ENCODE measurements at places on chromosomes 3 and 15.

DNA sequence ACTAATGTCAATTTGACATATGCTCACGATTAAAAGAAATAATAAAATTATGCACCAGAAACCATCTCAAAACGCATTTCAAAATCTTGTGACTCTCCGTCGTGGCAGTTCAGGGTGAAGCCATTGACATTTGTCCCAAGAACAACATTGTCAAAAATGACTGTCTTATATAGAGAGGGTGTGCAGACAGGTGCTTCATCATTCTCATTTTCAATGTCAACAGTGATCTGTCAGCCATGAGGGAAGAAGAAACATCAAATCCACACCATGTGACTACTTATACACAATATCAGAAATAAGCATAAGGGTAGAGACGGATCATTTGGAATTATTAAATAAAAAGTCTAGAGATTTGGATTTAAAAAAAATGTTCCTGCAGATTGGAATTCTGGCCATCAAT is 65.1 kb upstream of the C3orf49 start:
- no peak for DNase-seq

- no peak for DNase-seq
Measured at GRCh38 chr3:72487946-72488737, 360.1 kb downstream of the SHQ1 start.

GRCh38 chr15:91289324-91289723 is 189.3 kb downstream of the SV2B start:
- DNase-seq = no peak

DNA sequence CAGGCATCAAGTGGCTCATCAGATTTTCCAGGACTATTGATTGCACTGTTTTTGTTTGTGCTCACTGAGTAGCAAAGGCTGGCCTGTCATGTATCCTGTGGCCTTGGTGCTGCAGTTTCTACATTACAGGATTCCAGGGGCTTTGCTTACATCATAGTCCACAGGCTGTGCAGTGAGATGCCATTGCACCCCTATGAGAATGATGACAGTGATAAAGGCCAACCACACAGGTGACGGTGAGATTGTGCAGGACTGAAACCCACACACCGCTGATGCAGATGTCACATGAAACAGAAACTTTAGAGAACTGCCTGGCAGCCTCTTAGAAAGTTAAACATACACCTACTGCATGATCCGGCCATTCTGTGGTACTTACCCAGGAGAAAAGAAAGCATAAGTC is 195.0 kb upstream of the UBE3A start:
- DNase-seq = no peak

GRCh38 chr3:99929745-99930139 is 112.1 kb downstream of the CMSS1 start:
- no peak for DNase-seq

GRCh38 chr3:112531358-112531781 is 30.4 kb downstream of the ATG3 start:
- peak; percentile 52 for DNase-seq

DNA sequence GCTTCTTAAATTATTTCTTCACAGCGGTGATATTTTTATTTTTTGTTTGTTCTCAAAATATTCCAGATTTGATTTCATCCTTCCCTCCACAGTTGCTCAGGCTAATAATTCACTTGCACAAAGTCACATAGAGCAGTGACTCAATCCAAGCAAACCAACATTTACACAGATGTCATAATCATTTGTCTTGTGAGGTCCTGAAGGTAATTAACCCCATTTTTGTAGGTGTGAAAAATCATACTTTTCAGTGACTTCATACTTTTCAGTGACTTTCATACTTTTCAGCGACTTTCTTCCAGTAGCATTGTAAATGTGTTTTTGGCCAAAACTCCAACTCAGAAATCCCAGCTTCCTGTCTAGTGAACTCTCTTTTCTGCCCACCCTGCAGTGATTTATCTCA is 32.1 kb downstream of the CD200 start:
- DNase-seq = no peak

DNA sequence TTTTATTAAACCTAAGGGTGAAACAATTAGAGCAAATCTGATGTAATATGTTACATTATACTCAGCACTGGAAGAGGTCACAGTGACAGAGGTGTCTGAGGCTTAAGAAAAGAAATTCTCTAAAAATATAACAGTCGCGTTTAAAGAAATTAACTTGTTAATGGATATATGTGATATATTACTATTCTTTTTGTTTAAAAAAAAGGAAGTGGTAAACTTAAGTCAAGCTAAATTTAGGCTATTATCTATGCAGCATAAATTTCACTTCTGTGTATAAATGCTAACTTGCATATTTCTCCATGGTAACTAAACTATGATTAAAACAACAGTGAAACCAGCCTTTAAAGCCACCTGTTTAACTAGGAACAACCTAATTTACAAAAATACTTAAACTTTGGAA is 191.3 kb downstream of the FOXP1 start:
- DNase-seq = peak; percentile 21

DNA sequence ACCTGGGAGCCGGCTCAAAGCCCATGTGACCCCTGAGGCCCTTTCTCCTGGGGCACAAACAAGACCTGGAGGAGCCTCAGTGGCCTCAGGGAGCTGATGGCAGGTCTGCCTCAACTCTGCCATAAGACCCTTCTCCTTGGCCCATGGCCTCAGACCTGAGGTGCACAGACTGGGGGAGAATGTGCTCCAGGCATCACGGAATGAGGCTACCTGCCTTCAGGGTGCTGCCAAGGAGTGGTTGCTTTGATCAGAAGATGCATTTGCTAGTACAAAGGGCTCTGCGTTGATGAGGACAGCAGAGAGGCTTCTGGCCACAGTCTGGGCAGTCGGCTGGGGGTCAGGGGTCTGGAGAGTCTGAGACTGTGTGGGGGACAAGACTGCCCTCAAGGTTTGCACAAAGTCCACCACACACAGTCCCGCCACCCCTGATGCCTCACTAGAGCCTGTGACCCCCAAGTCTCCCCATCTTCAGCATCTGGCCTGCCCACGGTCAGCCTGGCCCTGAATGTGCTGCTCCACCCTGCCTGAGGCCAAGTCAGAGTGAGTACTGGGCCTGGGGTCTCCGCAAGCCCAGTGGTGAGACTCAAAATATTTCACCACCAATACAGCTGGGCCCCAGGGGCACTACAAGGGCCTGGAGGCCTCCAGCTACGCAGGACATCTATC is 26.6 kb downstream of the ALDH1L1 start:
- DNase-seq = no peak

GRCh38 chr15:33402600-33402999 is 91.8 kb downstream of the RYR3 start:
- no peak for DNase-seq

DNA sequence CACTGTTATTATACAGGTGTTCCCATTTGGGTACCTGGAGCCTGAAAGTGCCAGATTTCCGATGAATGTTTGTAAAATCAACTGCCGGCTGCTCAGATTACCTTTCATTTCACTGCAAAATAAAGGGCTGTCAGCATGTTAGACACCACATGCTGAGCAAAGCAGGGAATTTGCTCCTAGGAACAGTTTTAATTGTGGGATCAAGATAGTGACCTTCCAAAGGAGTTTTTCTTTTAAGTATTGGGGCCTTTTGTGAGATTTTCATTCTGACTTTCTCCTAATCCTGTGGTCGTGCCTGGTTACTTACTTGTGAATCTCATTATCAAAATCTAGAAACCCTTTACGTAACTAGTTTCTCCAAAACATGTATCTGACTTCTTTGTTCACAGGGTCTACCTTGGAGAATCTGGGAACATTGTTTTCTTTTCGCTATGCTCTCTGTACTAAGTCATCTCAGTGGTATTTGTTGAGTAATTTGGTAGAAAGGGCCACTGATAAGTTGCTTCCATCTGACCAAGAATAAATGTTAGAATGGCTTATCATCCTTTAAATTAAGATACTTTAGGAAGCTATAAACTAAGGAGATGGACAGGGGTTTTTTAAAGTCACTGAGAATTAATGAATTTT is 40.8 kb upstream of the LRTM1 start:
- no peak for DNase-seq

- no peak for DNase-seq
Measured at GRCh38 chr15:39367596-39367995, 213.3 kb upstream of the THBS1 start.

- no peak for DNase-seq
Measured at GRCh38 chr3:72996121-72996472, 514 bp upstream of the PPP4R2 start.

DNA sequence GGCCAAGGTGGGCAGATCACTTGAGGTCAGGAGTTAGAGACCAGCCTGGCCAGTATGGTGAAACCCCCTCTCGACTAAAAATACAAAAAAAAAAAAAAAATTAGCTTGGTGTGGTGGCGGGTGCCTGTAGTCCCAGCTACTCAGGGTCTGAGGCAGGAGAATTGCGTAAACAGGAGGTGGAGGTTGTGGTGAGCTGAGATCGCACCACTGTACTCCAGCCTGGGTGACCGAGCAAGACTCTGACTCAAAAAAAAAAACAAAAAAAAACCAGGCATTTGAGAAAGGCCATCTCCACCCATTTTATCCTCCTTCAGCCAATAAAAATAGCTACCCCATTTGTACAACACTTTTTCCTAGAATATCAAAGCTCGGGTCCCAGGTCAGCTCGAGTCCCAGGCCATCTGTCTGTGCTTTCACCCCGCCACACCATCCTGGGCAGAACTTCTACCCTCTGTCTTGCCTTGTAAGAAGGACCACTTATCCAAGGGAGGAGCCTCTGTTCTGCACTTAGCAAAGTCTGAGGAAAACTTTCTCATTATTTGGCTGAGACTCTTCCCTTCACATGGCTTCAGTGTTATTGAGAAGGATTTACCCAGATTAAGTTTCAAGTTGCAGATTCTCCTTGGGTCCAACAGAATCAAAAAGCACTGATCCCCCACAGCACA is 99.1 kb downstream of the MESD start:
- DNase-seq = no peak

DNA sequence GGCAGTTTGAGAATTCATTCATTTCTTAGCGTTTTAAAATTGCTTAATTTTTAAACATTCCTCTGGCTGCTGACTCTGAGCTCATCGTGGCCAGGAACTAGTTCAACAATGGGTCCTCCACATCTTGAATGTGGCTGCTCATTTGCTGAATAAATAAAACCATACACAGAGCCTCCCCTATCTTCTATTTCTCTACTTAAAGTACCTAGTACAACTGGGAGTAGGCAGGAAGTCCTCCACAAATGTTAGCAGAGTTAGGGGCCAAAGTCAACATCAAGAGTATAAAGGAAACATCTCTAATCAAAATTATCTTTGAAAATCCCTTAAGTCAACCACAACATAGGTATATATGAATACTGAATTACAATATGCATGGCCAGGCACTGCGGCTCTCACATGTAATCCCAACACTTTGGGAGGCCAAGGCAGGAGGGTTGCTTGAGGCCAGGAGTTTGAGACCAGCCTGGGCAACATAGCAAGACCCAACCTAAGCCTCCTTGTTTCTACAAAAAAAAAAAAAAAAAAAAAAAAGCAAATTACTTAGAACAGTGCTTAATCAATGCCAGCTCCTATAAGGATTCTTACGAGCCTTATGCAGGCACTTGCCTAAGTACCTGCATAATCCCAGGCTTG is 57.5 kb upstream of the LMOD3 start:
- no peak for DNase-seq

DNA sequence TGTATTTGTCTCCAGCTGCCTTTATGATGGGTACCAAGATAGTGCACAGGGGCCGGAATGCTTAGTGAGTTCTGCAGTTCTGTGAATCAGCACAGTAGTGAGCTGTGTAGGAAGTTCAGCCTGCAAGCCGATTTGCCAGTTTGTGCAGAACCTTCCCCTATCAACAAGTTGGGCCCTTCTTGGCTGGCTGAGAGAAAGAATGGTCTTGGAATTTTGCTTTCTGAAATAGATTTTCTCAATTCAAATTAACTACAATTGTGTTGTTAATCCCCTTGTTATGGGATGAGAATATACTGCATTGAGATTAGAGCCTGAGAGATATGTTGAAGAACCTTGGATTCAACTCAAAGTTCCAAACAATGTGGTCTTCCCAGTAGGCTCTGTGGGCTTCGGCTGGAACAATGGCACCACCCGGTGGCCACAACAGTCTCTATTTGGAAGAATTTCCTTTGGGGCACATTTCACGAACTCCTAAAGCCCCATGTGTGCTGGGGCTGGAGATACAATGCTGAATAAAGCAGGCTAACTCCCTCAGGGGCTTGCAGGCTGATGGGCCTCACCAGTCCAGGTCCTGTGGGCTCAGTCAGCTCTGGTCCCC is 59.1 kb downstream of the TRIM42 start:
- DNase-seq = no peak

GRCh38 chr3:61535826-61536225 is 25.5 kb upstream of the PTPRG start:
- no peak for DNase-seq

DNA sequence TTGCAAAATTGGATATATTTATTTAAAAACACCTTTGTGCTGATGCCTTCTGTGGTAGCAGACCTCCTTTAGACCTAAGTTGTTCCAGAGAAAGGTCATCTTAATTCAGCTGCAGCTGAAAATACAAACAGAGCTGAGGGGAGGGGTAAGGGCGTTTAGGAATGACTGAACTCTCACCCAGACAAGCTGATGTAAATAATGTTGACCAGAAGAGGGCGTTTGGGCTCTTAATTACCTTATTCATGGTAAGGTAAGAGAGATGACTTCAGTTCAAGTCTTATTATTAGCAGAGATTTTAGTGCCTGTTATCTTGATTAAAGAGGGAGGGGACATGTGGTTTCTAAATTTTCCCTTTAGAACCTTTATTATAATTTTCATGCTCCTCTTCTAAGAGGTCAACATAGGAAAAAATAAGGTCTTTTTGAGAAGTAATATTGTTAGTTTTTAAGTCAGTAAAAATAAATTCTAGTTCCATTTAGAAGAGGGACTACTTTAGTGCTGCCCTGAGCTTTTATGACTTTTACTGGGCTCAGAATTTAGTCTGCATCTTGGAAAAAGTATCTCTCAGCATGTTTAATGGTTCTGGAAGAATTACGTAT is 46.3 kb downstream of the GPR171 start:
- peak; percentile 67 for DNase-seq

DNA sequence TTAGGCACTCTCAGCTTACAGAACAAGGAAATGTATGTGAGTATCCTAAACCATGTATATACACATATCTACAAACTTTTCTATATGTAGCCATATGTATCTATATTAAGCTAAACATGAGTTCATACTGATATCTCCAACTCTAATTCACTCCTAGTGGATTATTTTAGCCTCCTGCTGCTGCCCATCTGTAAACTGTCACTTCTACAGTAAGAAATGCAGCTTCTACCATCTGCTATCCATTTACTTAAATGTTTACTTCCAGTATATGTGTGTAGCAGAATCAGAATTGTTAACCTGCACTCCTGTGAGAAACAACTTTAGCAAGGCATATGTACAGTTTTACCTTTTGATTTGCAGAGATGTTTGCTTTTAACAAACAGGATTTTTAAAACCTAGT is 478.5 kb upstream of the CBLB start:
- no peak for DNase-seq

GRCh38 chr15:50176869-50177268 is 5.1 kb upstream of the SLC27A2 start:
- no peak for DNase-seq

DNA sequence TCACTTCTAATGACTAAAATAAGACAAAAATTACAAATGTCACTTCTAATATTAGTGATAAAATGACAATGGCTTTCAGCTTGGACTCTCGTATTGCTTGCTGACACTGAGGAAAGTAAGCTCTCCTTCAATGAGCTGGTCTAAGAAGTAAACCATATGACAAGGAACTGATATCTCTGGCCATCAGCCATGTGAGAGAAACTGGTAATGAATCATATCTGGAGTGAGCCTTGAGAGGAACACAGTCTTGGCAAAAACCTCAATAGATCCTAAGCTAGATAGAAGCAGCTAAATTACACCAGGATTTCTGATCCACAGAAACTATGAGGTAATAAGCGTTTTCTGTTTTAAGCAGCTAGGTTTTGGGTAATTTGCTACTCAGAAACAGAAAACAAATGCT is 1575.1 kb downstream of the OTOL1 start:
- DNase-seq = no peak

Data from CD4-positive, alpha-beta T cell treated with Interleukin-10 for 1 hour (primary cell).